Sigmoid colon (tissue), 7 donors: ENCODE measurements at places on chromosomes 4 and X. TPM values are rescaled to one million over a fixed set of nuclear protein-coding genes. Genes with fewer than 3 reads are reported as not detected.

The DCX gene
- polyA plus RNA-seq: 0.06 TPM

The KDR gene
- polyA plus RNA-seq: 1.2 TPM

The NAP1L2 gene
- 1.1 TPM for polyA plus RNA-seq

The CWH43 gene
- 4.6 TPM for polyA plus RNA-seq

The XG gene
- not detected for polyA plus RNA-seq

The ADH1B gene
- polyA plus RNA-seq: 171 TPM

The SHOX gene
- 0.06 TPM for polyA plus RNA-seq

The PRSS12 gene
- polyA plus RNA-seq: 16.1 TPM

The HERC6 gene
- 5.4 TPM for polyA plus RNA-seq

The PPP2R2C gene
- 1.1 TPM for polyA plus RNA-seq

The SMAD1 gene
- 14.7 TPM for polyA plus RNA-seq

The NAA10 gene
- polyA plus RNA-seq: 78.6 TPM

The IL21 gene
- polyA plus RNA-seq: not detected

The STK26 gene
- polyA plus RNA-seq: 11.2 TPM

The LDB2 gene
- 2.1 TPM for polyA plus RNA-seq

The NPY5R gene
- polyA plus RNA-seq: 0.46 TPM

The SPANXC gene
- not detected for polyA plus RNA-seq

The GAB1 gene
- 13.2 TPM for polyA plus RNA-seq

The SULT1E1 gene
- polyA plus RNA-seq: not detected

The RADX gene
- 0.92 TPM for polyA plus RNA-seq

The MGARP gene
- polyA plus RNA-seq: not detected

The ARMCX4 gene
- 3.2 TPM for polyA plus RNA-seq

The LAMTOR3 gene
- 201 TPM for polyA plus RNA-seq

The P2RY4 gene
- polyA plus RNA-seq: 0.60 TPM

The NDNF gene
- 1.2 TPM for polyA plus RNA-seq

The SPATA18 gene
- 4.4 TPM for polyA plus RNA-seq

The NEIL3 gene
- 1.9 TPM for polyA plus RNA-seq

The GPR101 gene
- not detected for polyA plus RNA-seq

The BEND2 gene
- polyA plus RNA-seq: not detected

The CD38 gene
- 1.2 TPM for polyA plus RNA-seq

The RBM47 gene
- 148 TPM for polyA plus RNA-seq

The ANXA10 gene
- not detected for polyA plus RNA-seq

The KIAA1210 gene
- not detected for polyA plus RNA-seq

The WNK3 gene
- 0.10 TPM for polyA plus RNA-seq

The RIBC1 gene
- polyA plus RNA-seq: 0.73 TPM

The DMRTC1 gene
- polyA plus RNA-seq: not detected

The NALF2 gene
- 0.54 TPM for polyA plus RNA-seq

The FSTL5 gene
- not detected for polyA plus RNA-seq

The DAPP1 gene
- 3.0 TPM for polyA plus RNA-seq

The CHIC2 gene
- 17.6 TPM for polyA plus RNA-seq

The SHISA3 gene
- 2.1 TPM for polyA plus RNA-seq

The GPM6B gene
- polyA plus RNA-seq: 0.46 TPM

The SUPT20HL1 gene
- polyA plus RNA-seq: not detected

The LANCL3 gene
- 3.6 TPM for polyA plus RNA-seq

The RNF4 gene
- polyA plus RNA-seq: 31.2 TPM

The IL2 gene
- 0.15 TPM for polyA plus RNA-seq

The MAGEA1 gene
- not detected for polyA plus RNA-seq

The PCDH19 gene
- 0.29 TPM for polyA plus RNA-seq

The SGMS2 gene
- polyA plus RNA-seq: 3.0 TPM

The CXCL10 gene
- polyA plus RNA-seq: 77.1 TPM

The DGAT2L6 gene
- not detected for polyA plus RNA-seq

The CCKAR gene
- polyA plus RNA-seq: 0.60 TPM

The HERC5 gene
- polyA plus RNA-seq: 1.4 TPM

The TMPRSS11E gene
- not detected for polyA plus RNA-seq

The SLC26A1 gene
- polyA plus RNA-seq: 1.1 TPM

The PRMT9 gene
- 1.8 TPM for polyA plus RNA-seq

The VSIG1 gene
- polyA plus RNA-seq: 0.64 TPM
